HEK293T (cell line): ENCODE measurements at places on chromosomes 5 and 9.

DNA sequence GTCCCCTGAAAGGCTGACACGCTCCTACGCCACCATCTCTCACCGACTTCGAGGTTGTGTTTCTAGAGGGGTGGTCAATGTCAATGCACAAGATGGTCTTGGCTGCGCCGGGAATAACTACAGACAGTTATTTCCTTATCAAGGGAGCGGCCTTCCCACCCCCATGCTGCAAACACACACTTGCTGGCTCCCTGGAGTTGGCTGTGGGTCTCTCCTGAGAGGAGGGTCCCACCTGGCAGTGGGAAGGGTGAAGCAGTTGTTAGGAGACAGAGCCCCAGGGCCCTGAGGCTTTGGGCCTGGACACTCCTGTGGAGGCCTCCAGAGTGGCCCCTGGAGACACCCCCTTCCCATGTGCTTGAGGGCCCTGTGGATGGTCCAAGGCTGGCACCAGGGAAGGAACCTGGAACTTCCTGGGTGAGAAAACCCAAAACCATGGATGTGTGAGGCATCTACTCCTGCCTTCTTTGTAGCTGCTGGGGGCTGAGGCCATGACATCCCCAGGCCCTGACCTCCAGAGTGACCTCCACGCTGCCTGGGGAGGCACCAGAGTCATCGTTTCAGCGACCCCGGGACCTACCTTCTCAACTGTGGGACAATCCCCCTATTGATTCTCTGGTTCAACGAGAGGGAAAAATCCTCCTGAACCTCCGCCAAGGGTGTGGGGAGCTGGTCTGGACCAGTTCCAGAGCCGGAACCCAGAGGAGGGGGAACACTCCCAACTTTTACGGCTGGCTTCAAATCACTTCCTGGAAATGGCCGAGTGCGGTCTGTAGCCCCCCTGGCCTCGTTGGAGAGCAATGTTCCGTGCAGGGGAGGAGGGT lies 101.1 kb upstream of the COL5A1 start:
- no peak for DNase-seq

DNA sequence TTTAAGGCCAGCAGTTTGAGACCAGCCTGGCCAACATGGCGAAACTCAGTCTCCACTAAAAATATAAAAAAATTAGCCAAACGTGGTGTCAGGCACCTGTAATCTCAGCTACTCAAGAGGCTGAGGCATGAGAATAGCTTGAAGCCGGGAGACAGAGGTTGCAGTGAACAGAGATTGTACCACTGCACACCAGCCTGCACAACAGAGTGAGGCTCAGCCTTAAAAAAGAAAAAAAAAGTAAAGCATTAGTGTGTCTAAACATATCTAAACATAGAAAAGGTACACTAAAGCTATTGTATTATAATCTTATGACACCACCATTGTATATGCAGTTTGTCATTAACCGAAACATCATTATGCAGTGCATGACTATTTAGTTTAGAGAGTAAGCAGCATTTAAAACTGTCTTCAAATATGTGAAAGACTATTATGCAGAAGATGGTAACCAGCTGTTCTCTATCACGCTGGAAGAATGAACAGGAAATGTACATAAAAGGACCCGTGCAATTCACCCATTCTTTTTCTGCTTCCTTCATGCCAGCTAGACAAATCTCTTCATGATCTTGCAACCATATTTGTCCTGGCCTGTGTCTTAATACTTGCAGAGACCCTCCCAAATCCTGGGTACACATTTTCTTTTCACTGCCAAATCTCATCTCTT lies 58.6 kb downstream of the ITGA1 start:
- DNase-seq, result no peak

GRCh38 chr9:136225748-136226679 lies 19.6 kb downstream of the QSOX2 start:
- DNase-seq, result peak; percentile 82

- peak; percentile 16 for DNase-seq
These were observed 161.3 kb downstream of the RMI1 start for GRCh38 chr9:84141741-84142370.

DNA sequence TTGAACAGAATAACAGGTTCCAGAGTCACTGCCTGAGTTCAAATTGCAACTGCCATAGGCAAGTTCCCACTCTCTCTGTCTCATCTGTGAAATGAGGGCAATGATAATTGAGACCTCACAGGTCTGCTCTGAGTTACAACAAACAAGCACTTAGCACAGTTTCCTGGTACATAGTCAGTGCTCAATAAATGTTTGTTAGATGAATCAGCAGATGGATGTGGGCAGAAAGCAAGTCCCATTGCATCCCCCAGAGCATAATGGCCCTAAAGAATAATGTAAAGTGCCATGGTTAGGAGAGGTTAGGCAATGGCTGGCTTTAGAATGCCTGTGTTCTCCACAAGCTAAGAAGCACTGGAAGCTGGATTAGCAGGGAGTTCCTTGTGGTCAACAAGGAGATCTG lies 136.5 kb upstream of the LARP1 start:
- DNase-seq, result no peak

GRCh38 chr5:154205441-154206117 lies 15.0 kb downstream of the GALNT10 start:
- DNase-seq, result no peak

DNA sequence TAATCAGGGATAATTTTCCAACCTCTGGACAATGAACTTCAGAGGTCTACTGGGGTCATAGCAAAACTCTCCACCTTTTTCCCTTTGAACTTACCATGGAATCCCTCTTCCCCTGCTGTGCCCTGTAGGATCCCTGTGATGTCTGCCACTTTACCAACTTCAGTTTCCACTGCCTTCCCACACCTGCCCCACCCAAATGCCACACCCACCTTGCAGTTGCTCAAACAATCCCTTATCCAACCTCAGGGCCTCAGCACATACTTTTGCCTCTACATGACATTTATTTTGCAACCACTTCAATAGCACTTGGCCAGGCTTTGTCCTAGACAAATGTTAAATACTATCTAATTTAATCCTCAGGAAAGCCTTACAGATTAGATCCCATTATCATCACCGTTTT lies 463.7 kb upstream of the WWC1 start:
- DNase-seq, result no peak

DNA sequence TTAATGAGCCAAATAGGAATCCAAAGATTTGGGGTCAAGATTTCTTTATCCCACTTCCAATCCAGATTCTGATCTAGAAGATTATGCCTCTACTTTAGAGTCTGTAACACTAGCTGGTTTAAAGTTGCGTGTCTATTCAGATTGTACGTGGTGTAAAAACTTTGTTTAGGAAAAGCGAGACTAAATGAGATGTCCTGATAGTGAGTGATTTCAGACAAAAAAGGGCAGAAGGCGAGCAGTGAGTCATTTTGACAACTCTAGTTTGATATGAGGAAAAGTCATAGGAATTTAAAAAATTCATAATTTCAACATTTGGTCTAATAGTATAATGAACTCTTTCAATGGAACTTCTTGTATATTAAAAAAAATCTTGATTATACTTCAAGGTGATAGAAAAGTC lies 119.6 kb upstream of the KLF9 start:
- no peak for DNase-seq

DNA sequence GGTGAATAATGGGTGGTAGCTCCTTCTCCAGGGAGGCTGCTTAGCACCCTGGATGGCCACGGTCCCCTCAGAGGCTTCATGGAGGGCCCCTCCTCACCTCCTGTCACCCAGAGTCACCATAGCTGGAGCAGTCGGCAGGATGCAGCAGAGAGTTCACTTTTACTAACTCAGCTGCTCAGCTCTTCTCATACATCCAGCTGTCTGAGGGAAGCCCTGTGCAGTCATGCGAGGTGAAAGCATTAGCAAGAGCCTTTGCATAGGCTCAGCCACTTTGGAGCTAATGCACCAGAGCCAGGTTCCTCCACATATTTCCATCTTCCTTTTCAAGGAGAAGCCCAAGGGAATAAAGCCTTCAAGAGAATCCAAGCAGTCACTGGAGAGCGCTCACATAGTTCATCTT lies 499.2 kb downstream of the BNC2 start:
- DNase-seq, result no peak

DNA sequence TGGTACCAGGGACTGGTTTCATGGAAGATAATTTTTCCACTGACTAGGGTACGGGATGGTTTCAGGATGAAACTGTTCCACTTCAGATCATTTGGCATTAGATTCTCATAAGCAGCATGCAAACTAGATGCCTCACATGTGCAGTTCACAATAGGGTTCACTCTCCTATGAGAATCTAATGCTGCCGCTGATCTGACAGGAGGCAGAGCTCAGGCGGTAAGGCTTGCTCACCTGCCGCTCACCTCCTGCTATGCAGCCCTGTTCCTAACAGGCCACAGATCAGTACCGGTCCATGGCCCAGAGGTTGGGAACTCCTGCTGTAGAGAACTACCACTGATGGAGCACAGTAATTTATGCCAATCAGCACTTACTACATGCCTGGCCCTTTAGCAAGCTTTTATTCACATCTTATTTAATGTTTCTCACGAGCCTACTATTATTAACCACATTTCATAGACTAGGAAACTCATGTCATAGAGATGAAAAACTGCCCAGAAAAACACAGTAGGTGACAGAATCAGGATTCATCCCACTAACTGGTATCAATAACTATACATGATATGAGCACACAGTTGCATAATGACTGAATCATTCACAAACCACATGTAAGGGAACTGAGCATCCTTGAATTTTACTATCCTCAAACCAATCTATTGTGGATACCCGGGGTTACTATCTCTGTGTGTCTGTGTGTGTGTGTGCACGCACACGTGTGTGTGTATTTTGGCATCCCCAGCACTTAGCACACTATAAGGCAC lies 46.5 kb downstream of the SVEP1 start:
- DNase-seq, result no peak

GRCh38 chr9:103660830-103661229 lies 433.3 kb upstream of the SMC2 start:
- DNase-seq, result no peak

DNA sequence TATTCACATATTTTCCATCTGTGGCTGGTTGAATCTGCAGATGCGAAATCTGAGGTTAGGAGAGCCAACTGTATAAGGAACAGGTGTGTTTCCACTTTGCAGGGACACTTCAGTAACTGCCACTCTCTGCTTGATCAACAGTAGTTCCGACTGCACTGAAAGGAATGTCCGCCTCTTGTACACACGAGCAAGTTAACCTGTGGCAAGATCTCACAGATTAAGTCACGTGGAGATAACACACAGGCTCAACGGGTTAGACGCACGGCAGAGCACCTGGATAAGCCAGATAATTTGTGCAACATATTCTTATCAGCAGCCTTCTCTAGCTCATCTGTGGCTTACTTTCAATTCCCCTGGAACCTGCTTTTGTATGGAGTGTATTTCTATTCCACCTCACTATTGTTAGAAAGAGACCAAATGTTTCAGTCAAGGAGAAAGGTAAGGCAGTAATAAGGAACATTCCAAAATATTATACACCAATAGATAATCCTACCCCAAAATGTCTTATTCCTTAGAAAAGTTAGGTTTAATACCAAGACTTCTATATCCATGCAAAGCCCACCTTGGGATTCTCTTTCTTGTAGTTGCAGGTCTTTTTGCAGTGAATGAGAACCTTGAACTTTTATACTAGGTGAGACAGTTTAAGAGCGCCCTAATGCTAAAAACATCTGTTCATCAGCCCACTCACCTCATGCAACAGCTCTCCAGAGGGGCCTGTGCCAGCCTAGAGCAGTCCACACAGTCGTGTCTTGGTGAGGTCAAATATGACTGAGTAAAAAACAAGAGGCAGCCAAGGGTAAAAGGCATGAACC lies 6.5 kb upstream of the C9 start:
- DNase-seq, result no peak

- no peak for DNase-seq
These were observed 57.2 kb upstream of the GHR start for GRCh38 chr5:42366051-42366450.
